ENCODE measurements at places on chromosomes 2 and 18. TPM values are rescaled to one million over a fixed set of nuclear protein-coding genes. Genes with fewer than 3 reads are reported as not detected.

CDKL4 gene
- total RNA-seq, result 0.59 TPM

PSMG2 gene
- total RNA-seq, result 40.6 TPM

COL4A4 gene
- total RNA-seq, result 9.8 TPM

TIGD1 gene
- total RNA-seq, result 1.7 TPM

GRCh38 chr2:28219138-28219537, 173.5 kb upstream of the FOSL2 start:
- no peak for DNase-seq

All from left ventricle myocardium superior (tissue), 1 donor.